Adrenal gland (tissue), 19 donors: ENCODE measurements at places on chromosomes 5 and 9. TPM values are rescaled to one million over a fixed set of nuclear protein-coding genes. Genes with fewer than 3 reads are reported as not detected.

- H3K27ac ChIP-seq, result no peak overlapping the region
- H3K36me3 ChIP-seq, result no peaks in the 10 kb centered on the region
- DNase-seq, result no peak
These were observed 1302.7 kb upstream of the DMAC1 start for GRCh38 chr9:9102295-9102694.

GRCh38 chr5:113776832-113777525 is 263.5 kb downstream of the YTHDC2 start:
- H3K36me3 ChIP-seq, result no peaks in the 10 kb centered on the region
- no peak overlapping the region for H3K27ac ChIP-seq
- H3K4me3 ChIP-seq, result peak overlapping the region; percentile 29
- no peaks in the 10 kb centered on the region for H3K27me3 ChIP-seq

- H3K36me3 ChIP-seq, result no peaks in the 10 kb centered on the region
- no peak overlapping the region for H3K27ac ChIP-seq
- H3K4me3 ChIP-seq, result no peak overlapping the region
- H3K4me1 ChIP-seq, result no peaks in the 10 kb centered on the region
- DNase-seq, result no peak
These were observed 40.6 kb upstream of the STARD4 start for GRCh38 chr5:111552896-111553295.

- no peak for DNase-seq
- no peaks in the 10 kb centered on the region for H3K36me3 ChIP-seq
- H3K27ac ChIP-seq, result no peak overlapping the region
- H3K27me3 ChIP-seq, result no peaks in the 10 kb centered on the region
- H3K4me1 ChIP-seq, result no peaks in the 10 kb centered on the region
- no peak overlapping the region for H3K4me3 ChIP-seq
These were observed 50.7 kb upstream of the KCNMB1 start for GRCh38 chr5:170439944-170440269.

- no peak overlapping the region for H3K4me3 ChIP-seq
- no peaks in the 10 kb centered on the region for H3K27me3 ChIP-seq
- H3K36me3 ChIP-seq, result no peaks in the 10 kb centered on the region
- H3K4me1 ChIP-seq, result peaks cover 3% of the 10 kb centered on the region
- DNase-seq, result no peak
These were observed 106.3 kb downstream of the NDUFAF2 start for GRCh38 chr5:61051267-61051666.

DNA sequence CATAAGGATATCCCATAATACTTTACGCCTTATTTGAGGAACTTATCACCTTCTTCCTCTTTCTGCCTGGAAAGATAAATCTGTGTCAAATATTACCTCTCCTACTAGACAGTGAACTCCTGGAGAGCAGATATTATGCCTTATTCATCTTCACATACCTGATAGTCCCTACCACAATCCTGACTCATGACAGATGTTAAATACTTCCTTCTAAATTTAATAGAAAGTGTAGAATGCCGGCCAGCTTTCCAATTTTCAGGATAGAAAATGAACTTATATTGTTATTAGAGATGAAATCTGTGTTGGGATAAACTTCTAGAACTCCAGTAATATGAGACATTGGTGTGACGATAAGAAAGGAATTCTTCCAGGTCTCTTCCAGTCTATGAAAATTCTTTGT is 89.0 kb downstream of the GCNT4 start:
- H3K27me3 ChIP-seq, result no peaks in the 10 kb centered on the region
- no peaks in the 10 kb centered on the region for H3K36me3 ChIP-seq
- no peaks in the 10 kb centered on the region for H3K4me1 ChIP-seq

GRCh38 chr5:154058055-154059038 is 19.6 kb downstream of the MFAP3 start:
- no peak for DNase-seq
- no peaks in the 10 kb centered on the region for H3K36me3 ChIP-seq
- H3K4me3 ChIP-seq, result no peak overlapping the region
- H3K4me1 ChIP-seq, result no peaks in the 10 kb centered on the region
- no peak overlapping the region for H3K27ac ChIP-seq
- no peaks in the 10 kb centered on the region for H3K27me3 ChIP-seq

- DNase-seq, result no peak
- peaks cover 34% of the 10 kb centered on the region for H3K4me1 ChIP-seq
- no peaks in the 10 kb centered on the region for H3K27me3 ChIP-seq
- no peak overlapping the region for H3K4me3 ChIP-seq
These were observed 14.6 kb upstream of the TRAF1 start for GRCh38 chr9:120941046-120941770.

- no peaks in the 10 kb centered on the region for H3K36me3 ChIP-seq
- no peak overlapping the region for H3K4me3 ChIP-seq
- H3K4me1 ChIP-seq, result peaks cover 5% of the 10 kb centered on the region
- no peaks in the 10 kb centered on the region for H3K27me3 ChIP-seq
These were observed 52.4 kb downstream of the AHRR start for GRCh38 chr5:373710-374602.

GRCh38 chr5:180001136-180001535 is 70.4 kb downstream of the RNF130 start:
- DNase-seq, result no peak
- no peaks in the 10 kb centered on the region for H3K36me3 ChIP-seq
- H3K4me3 ChIP-seq, result no peak overlapping the region
- no peak overlapping the region for H3K27ac ChIP-seq

- no peak overlapping the region for H3K27ac ChIP-seq
- H3K36me3 ChIP-seq, result no peaks in the 10 kb centered on the region
- no peaks in the 10 kb centered on the region for H3K4me1 ChIP-seq
- DNase-seq, result no peak
- no peaks in the 10 kb centered on the region for H3K27me3 ChIP-seq
- H3K4me3 ChIP-seq, result no peak overlapping the region
These were observed 10.5 kb downstream of the LIX1 start for GRCh38 chr5:97131921-97132320.

- no peaks in the 10 kb centered on the region for H3K27me3 ChIP-seq
- H3K27ac ChIP-seq, result no peak overlapping the region
- no peak for DNase-seq
- no peak overlapping the region for H3K4me3 ChIP-seq
- H3K4me1 ChIP-seq, result no peaks in the 10 kb centered on the region
- H3K36me3 ChIP-seq, result no peaks in the 10 kb centered on the region
These were observed 121.9 kb downstream of the PHF2 start for GRCh38 chr9:93698140-93698908.

GRCh38 chr9:70609542-70610286 is 195.3 kb upstream of the KLF9 start:
- H3K27me3 ChIP-seq, result no peaks in the 10 kb centered on the region
- H3K27ac ChIP-seq, result peak overlapping the region; percentile 59
- no peak overlapping the region for H3K4me3 ChIP-seq
- H3K4me1 ChIP-seq, result no peaks in the 10 kb centered on the region
- H3K36me3 ChIP-seq, result no peaks in the 10 kb centered on the region

DNA sequence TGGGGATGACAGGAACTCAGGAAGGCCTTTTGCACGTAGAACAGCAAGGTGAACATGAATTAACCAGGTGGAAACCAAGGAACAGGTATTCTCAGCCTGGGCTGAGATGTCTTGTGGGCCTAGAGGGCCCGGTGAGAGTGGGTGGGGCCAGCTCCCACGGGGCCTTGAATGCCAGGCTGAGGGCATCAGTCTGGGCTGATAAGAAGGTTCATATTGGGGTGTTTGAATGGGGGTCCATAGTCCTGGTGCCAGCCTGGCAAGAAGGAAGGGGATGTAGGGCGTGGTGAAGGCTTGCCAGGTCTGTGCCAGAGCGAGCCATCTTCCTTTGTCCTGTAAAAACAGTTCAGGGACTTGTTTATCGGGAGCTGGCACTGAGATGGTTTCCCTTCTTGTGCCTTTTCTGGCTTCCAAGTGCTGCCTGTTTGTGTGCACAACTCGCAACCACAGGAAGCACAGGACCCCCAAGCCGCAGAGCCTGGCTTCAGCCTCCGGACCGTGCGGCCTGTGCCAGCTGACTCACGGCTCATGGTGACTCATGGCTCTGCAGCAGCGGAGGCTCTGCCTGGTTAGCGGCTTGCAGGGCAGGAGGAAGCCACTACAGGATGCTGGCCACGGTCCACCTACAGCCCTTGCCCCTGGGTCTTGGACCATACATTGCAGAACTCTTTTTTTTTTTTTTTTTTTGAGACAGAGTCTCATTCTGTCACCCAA is 2.4 kb downstream of the CARD19 start:
- peak; percentile 98 for DNase-seq
- peak overlapping the region; percentile 75 for H3K4me3 ChIP-seq

- DNase-seq, result no peak
- no peaks in the 10 kb centered on the region for H3K36me3 ChIP-seq
- no peak overlapping the region for H3K4me3 ChIP-seq
- no peak overlapping the region for H3K27ac ChIP-seq
These were observed 497.4 kb upstream of the CYLC2 start for GRCh38 chr9:102497709-102498108.

- DNase-seq, result peak; percentile 74
- no peaks in the 10 kb centered on the region for H3K36me3 ChIP-seq
- H3K4me1 ChIP-seq, result no peaks in the 10 kb centered on the region
- H3K4me3 ChIP-seq, result no peak overlapping the region
- peak overlapping the region; percentile 13 for H3K27ac ChIP-seq
These were observed 13.9 kb downstream of the SUSD3 start for GRCh38 chr9:93072383-93072795.

GRCh38 chr5:169874621-169875020 is 105.7 kb downstream of the INSYN2B start:
- no peak overlapping the region for H3K27ac ChIP-seq
- H3K27me3 ChIP-seq, result no peaks in the 10 kb centered on the region
- no peaks in the 10 kb centered on the region for H3K4me1 ChIP-seq
- H3K36me3 ChIP-seq, result no peaks in the 10 kb centered on the region
- no peak overlapping the region for H3K4me3 ChIP-seq

GRCh38 chr5:125037020-125037419 is 290.6 kb upstream of the ZNF608 start:
- H3K4me1 ChIP-seq, result peaks cover 11% of the 10 kb centered on the region
- no peak overlapping the region for H3K4me3 ChIP-seq
- no peaks in the 10 kb centered on the region for H3K27me3 ChIP-seq
- H3K36me3 ChIP-seq, result no peaks in the 10 kb centered on the region
- no peak for DNase-seq

DNA sequence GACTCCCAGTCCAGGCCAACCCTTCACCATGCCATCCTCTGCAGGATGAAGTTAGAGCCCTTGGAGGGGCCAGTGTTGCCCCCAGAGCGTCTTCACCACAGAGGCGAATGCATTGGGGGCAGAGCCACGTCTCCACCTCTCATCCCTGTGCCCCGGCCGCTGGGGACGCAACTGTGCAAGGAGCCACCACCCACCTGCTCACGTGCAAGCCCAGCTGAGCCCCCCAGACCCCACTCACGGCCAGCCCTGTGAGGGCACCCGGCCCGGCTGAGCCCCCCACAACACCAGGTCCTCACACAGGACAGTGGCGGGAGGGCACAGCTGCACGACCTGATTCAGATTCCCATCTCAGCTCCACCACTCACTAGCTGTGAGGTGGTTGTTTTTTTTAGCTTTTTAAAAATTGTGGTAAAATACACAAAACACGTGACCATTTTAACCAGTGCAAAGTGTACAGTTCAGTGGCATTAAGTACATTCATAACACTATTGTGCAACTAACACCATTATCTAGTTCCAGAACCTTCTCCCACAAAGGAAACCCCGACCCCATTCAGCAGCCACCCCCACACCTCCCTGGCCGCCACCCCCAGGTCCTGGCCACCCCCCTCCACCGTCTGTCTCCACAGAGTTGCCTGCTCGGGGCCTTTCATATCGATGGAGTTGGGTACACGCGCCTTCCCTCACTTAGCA is 33.5 kb upstream of the UBAC1 start:
- no peak overlapping the region for H3K4me3 ChIP-seq
- no peaks in the 10 kb centered on the region for H3K36me3 ChIP-seq
- peaks cover 18% of the 10 kb centered on the region for H3K4me1 ChIP-seq
- H3K27ac ChIP-seq, result peak overlapping the region; percentile 91

- H3K4me1 ChIP-seq, result peaks cover 13% of the 10 kb centered on the region
- H3K27ac ChIP-seq, result no peak overlapping the region
- H3K27me3 ChIP-seq, result no peaks in the 10 kb centered on the region
- no peak overlapping the region for H3K4me3 ChIP-seq
- no peak for DNase-seq
These were observed 6.1 kb downstream of the RPS14 start for GRCh38 chr5:150443242-150444075.

GRCh38 chr5:50576265-50576664 is 90.2 kb upstream of the PARP8 start:
- DNase-seq, result no peak
- no peaks in the 10 kb centered on the region for H3K4me1 ChIP-seq
- no peaks in the 10 kb centered on the region for H3K27me3 ChIP-seq
- H3K4me3 ChIP-seq, result no peak overlapping the region

DNA sequence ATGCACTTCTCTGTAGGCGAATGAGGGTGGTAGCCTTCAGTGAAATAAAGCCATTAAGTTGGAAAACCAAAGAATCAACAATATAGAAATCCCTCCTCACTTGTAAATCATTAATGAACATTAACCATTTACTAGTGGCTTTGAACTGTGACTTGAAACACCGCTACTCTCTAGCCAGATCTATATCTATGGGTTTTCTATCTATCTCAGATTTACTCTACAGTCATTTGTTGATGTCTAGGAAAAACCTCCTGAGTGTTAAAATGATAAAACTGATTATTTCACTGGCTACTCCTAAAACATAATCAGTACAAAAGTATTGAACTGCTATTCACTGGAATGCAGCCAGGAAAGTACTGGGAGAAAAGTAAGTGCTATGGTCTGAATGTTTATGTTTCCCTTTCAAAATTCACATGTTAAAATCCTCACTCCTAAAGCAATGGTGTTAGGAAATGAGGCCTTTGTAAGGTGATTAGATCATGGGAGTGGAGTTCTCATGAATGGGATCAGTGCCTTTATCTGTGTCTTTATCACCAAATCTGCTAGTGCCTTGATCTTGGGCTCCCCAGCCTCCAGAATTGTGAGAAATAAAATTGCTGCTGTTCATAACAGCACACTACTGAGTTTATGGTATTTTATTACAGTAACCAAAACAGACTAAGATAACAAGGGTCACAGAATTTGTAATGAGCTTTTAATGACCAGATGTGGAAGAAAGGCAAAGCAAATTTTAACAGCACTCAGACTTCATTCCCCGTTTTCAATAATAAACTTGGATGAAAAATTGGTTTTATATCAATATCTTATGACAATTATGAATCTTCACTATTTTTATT is 8.6 kb upstream of the OXCT1 start:
- no peaks in the 10 kb centered on the region for H3K27me3 ChIP-seq
- H3K36me3 ChIP-seq, result no peaks in the 10 kb centered on the region
- H3K4me3 ChIP-seq, result no peak overlapping the region
- no peak for DNase-seq

- H3K4me1 ChIP-seq, result no peaks in the 10 kb centered on the region
- no peak overlapping the region for H3K27ac ChIP-seq
- no peaks in the 10 kb centered on the region for H3K36me3 ChIP-seq
- H3K27me3 ChIP-seq, result no peaks in the 10 kb centered on the region
- DNase-seq, result no peak
These were observed 1630.1 kb upstream of the C9orf72 start for GRCh38 chr9:29203244-29203930.

- H3K4me3 ChIP-seq, result no peak overlapping the region
- peaks cover 6% of the 10 kb centered on the region for H3K36me3 ChIP-seq
- no peak for DNase-seq
- peak overlapping the region; percentile 63 for H3K27ac ChIP-seq
- peaks cover 78% of the 10 kb centered on the region for H3K4me1 ChIP-seq
- no peaks in the 10 kb centered on the region for H3K27me3 ChIP-seq
These were observed 56.9 kb upstream of the STXBP1 start for GRCh38 chr9:127554966-127555839.

Gene ZNF658
- total RNA-seq, result 8.0 TPM

Gene MEF2C
- 73.7 TPM for total RNA-seq

Gene AIF1L
- 6.8 TPM for total RNA-seq

Gene CKMT2
- total RNA-seq, result 112 TPM

Gene FOXI1
- total RNA-seq, result not detected

Gene CXCL14
- 0.06 TPM for total RNA-seq

Gene APBA1
- 1.8 TPM for total RNA-seq
